ENCODE measurements at places on chromosomes 2 and 18.
A peak's percentile ranks its signal among the peaks of the same experiment; 100 is the strongest.

- DNase-seq = no peak
These were observed 240.9 kb downstream of the AGAP1 start for GRCh38 chr2:235734688-235735231.

GRCh38 chr2:180175736-180176135 is 168.6 kb upstream of the CWC22 start:
- DNase-seq = no peak

DNA sequence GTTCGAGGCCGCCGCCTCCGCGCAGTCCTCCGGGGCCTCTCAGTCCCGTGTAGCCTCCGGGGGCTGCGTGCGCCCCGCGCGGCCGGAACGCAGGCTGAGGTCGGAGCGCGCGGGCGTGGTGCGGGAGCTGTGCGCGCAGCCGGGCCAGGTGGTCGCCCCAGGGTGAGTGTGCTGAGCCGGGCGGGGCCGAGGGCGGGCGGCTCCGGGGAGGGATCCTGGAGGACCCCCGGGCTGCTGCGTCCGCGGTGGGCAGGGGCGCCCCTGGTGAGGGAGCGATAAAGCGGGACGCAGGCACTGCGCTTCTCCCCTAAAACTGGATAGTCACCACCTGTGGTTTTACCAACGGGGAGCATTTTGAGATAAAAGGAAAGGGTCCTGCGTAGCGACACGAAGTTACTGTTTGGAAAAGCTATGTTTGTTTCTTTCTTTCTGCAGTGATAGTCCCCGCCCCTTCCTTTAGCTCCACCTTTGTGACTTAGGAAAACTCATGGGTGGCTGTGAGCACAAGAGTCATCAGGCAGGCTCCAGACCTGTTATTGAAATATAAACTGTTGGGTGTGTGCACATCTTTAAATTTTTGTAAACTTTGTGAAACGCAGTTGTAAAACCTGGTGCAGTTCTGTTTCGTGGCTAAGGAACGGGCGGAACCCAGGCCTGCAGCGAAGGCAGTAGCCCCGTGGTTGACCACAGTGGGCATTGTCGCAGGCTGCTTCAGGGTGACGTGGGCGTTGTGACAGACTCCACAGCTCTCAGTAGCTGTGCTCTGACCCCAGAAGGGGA is 687 bp downstream of the CTDP1 start:
- DNase-seq = peak; percentile 49

DNA sequence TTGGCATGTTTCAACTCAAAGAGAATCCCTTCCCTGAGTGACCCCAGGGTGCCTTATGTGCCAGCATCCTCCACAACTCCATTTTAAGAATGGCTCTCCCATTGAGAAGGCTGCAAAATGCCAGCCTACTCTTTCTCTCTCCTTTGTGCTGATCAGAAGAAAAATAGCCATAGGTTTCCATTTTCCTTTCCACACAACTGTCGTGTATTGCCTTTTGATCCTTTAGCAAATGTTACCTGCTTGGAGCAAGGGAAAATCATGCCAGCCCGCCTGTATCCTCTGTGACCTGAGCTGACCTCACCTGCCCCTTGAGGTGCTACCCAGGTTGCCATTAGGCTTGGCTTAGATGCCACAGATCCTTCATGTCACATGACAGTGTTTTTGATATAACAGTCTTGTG is 38.8 kb downstream of the DPYSL5 start:
- DNase-seq = no peak

DNA sequence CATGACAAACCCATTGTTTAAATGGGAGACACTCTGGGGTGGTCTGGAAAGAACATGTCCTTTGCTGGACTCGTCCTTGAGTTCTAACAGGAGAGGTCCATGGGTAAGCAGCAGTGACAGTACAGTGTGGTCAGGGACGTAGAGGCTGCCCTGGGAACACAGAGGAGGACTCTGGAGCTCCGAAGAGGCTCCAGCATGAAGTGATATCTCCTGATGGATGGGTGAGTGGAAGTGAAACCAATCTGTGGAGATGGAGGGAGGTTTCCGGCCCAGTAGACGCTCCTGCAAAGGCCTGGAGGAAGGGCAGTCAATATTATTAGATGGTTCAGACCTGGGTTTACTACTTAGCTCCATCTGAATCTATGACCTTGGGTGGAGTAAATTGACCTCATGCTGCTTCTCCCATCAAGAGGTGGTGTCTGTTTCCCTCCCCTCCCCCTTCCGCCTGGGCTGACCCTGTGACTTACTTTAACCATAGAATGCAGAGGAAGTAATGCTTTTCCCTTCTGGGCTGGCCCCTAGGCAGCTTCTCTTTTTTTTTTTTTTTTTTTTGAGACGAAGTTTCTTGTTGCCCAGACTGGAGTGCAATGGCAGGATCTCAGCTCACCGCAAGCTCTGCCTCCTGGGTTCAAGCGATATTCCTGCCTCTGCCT is 2.3 kb upstream of the TFCP2L1 start:
- DNase-seq = peak; percentile 43

DNA sequence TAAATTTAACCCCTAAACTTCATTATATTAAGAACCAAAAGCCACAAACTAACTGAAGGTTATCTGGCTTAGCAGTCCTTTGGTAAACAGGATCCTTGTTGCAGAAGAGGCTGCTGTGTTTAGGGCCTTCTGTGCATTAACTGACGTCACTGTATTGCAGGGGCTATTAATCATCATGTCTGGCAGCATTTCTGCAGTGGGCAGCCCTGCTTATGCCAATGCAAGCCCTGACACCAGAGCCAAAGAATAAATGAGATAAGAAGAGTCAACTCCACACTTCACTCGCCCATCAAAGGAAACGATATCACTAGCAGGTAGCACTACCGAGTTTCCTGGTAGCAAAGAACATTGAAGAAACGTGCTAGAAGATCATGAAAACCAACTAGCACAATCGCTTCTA is 110.6 kb downstream of the PLEKHM3 start:
- DNase-seq = no peak

GRCh38 chr2:58032016-58032763 is 14.4 kb upstream of the VRK2 start:
- no peak for DNase-seq

- peak; percentile 95 for DNase-seq
These were observed 22.7 kb upstream of the ACTG2 start for GRCh38 chr2:73870084-73870483.

GRCh38 chr2:168322325-168323007 is 75.1 kb upstream of the STK39 start:
- peak; percentile 77 for DNase-seq

DNA sequence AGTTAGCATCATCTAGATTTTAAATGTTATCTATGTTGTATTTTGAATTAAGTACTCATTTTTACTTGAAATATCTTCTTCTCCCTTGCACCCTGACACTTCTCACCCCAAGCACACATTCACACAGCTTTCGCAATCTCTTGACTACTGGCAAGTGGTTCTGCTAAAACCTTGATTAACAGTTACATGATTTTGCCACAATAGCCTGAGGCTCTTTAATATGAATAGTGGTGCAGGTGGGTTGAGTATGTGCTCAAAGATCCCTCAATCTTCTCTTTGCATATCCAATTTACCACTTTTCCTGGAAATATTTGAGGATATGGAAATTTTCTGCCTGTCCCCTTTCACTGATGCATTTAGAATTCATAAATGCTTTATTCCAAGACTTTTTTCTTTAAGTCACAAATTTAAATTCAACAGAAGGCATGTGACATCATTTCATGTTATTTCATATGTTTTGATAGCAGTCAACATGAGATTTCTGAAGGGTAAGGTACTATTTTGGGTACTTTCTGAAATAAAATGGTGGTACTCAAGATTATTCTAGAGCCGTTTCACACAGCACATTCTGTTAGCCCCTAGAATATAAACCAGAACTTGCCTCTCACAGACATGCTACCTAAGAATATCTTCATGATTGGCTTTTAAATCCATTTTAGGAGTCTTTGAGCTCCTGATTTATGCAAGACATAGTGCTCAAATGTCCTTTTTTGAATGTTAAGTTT is 339.7 kb downstream of the RPRM start:
- DNase-seq = no peak

DNA sequence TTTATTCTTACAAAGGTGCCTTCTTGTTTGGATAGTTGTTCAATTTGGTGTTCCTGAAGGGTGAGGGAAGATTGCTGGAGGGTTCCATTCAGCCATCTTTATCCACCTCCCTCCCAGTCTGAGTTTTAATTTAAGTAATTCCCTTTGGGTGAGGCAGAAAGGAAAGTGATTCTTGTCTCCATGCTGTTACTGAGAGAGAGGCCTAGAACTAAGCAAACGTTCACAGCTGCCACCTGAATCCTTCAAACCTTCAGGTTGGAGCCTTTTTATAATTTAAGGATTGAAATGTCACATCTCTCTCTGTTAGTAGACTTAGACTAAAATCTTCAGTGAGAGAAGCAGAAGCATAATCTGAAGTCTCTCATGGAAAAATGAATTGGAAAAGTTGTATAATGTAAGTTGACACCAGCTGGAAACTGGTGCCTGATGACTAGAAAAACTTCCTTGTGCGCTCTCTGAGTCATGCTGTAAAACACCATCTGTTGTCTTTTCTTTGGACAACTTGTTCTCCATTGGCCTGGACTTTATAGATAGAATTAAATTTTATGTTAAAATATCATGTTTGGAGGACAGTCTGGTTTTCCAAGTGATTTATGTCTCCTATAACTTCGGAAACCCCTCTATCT is 14.6 kb downstream of the STRADB start:
- DNase-seq = peak; percentile 96

DNA sequence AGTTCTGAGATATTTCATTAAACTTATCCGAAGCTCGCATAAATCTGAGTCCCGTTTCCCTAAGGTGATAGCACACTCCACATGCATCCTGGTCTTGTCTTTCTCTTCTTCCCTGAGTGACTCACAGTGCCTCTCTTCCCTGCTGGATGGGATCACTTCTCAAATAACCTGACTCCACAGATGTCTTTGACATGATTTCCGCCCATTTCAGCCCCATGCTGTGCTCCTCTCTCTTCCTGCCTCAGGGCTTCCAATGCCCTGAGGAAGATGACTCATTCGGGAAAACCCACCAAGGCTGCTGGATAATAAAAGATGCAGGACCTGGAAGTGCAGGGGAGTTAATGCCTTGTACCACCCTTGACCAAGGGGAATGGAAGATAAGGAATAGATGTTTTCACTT is 441.7 kb upstream of the SOX11 start:
- no peak for DNase-seq

GRCh38 chr2:162328424-162329157 is 10.1 kb upstream of the IFIH1 start:
- no peak for DNase-seq

DNA sequence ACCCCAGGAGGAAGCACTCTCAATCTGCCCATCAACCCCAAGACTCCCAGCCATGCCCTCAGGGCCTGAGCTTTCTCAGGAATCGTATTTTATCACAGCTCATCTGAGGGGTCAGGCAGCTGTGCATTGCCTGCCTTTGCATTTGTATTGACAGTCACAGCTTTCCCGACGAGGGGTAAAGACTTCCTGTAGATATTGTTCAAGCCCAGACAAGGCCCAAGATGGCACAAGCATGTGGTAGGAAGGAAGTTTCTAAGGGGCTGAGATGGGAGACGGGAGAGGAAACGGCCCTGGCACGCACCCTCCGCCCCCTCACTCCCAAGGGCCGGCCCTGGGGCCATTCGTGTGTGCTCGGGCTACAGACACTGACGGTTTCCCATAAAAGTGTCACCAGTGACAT is 34.2 kb upstream of the PRLH start:
- DNase-seq = no peak

- DNase-seq = no peak
These were observed 214.4 kb upstream of the LRATD1 start for GRCh38 chr2:14418115-14418514.

- DNase-seq = peak; percentile 59
These were observed 187.5 kb upstream of the DTNA start for GRCh38 chr18:34522603-34523002.

DNA sequence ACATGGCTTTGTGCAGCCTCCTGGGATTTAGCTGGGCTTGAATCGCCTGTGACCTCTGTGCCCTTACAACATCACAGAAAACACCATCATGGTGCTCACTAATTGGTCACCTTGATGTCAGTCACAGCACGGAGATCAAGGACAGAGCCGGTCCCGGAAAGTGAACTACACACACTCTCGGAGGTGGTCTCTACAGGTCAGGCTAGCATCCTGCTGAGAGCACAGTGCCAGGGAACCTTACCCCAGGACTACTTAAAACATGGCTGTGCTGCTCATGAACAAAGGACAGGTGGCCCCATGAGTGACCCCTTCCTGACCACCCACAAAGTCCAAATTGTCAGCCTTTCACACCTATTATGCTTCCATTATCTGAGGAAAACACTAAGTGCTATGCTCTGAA is 1782.1 kb upstream of the CELF4 start:
- no peak for DNase-seq

GRCh38 chr2:2748399-2749205 is 417.5 kb upstream of the MYT1L start:
- DNase-seq = no peak

DNA sequence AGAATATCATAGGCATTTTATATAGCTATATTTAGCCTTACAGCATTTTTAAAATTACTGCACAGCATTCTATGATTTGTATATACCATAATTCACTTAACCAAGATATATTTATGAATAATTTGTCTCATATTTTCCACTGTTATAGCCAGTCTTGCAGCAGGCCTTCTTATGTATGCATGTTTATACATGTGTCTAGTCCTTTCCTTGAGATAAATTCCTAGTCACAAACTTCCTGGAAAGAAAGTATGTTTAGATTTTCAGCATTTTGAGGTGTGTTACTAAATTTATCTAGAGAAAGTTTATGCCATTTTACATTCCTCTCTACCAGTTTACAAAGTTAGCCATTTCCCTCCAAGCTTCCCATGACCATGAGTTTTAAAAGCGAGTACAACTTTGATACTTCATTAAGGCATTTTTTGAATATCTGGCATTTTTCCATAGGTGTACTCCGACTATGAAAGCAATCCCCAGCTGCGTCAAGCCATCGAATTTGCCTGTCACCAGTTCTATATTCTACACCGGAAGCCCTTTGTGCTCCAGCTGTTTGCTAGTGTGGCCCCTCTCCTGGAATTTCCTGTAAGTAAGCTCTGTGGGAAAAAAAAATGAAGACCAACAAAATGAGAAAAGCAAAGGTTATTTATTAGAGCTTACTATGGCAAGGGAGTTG is 59.4 kb upstream of the RPE start:
- DNase-seq = peak; percentile 73

GRCh38 chr2:122329278-122329677 is 573.8 kb downstream of the TSN start:
- DNase-seq = no peak

GRCh38 chr18:54116541-54117257 is 107.8 kb downstream of the MBD2 start:
- no peak for DNase-seq

GRCh38 chr2:60280238-60280637 is 273.2 kb downstream of the BCL11A start:
- DNase-seq = no peak

DNA sequence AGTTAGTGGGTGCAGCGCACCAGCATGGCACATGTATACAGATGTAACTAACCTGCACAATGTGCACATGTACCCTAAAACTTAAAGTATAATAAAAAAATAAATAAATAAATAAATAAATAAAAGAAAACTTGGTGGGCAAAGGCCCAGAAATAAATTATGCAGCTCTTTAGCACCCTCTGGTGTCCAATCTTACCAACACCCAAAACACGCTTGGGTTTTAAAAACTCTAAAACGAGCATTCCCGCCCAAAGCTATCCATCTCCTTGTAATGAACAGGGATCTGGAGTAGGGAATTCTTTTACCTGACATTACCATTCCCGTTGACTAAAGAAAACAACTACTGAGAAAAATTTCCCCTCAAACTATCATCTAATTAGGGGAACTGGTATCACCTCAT is 2005.9 kb upstream of the CELF4 start:
- no peak for DNase-seq
